NCI-H1417 treated with DMSO at 0.1 percent for 48 hours (cell line): ENCODE measurements at places on chromosomes 3 and 15.

DNA sequence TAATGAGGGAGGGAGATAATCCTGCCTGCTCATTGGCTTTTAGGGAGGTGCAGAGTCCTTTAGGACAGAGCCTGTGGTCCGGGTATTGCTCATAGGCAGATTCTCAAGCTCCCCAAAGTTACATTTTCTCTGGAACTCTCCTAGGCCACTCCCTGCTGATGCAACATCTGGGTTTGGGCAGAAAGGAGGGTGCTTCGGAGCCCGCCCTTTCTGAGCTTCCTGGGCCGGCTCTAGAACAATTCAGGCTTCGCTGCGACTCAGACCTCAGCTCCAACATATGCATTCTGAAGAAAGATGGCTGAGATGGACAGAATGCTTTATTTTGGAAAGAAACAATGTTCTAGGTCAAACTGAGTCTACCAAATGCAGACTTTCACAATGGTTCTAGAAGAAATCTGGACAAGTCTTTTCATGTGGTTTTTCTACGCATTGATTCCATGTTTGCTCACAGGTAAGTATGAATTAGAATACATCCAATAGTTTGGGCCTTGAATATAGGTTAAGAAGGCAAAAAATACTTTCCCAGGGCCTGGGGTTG, at the start of gene IL20RB:
Gene IL20RB (plus strand): TSS at position 233 of the 538 bp plus-strand sequence. CDS start 131 bp downstream, at position 364.
- DNase-seq, result no peak

GRCh38 chr15:49064281-49064653, 18.0 kb upstream of the SECISBP2L start:
- no peak for DNase-seq

DNA sequence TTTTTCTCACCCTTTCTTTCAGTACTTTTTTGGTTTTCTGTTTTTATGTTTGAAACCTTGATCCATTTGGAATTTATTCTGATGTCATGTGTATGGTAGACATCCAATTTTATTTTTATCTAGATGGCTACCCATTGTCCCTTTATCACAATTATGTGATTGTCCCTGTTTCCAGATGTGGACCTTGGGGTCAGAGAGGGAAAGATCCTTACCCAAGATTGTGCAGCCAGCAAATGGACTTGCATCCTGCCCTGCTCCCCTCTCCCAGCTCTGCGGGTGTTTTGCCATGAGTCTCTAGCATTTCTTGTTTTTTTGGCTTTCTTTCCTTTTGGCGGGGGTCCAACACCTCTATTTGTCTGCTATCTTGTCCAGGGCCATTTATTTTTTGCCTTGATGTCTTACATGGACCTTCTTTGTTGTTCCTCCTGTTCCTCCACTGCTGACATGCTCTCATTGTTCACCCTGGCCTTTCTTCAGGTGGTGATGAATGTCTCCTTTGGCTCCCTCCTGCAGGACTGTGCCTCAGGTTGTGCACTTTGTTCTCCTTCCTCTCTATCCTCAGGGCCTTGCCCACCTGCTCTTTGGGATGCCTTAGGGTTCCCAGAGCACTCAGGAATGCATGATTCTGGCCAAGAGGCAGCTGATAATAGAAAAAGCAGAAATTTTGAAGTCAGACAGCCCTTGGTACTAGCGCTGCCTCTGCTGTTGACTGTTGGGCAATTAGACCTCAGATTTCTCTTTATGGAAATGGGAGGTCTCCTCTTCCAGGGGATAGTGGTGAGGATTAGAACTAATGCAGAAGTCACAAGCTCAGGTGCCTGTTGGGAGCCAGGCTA, 84.3 kb downstream of the EEFSEC start:
- DNase-seq, result no peak

DNA sequence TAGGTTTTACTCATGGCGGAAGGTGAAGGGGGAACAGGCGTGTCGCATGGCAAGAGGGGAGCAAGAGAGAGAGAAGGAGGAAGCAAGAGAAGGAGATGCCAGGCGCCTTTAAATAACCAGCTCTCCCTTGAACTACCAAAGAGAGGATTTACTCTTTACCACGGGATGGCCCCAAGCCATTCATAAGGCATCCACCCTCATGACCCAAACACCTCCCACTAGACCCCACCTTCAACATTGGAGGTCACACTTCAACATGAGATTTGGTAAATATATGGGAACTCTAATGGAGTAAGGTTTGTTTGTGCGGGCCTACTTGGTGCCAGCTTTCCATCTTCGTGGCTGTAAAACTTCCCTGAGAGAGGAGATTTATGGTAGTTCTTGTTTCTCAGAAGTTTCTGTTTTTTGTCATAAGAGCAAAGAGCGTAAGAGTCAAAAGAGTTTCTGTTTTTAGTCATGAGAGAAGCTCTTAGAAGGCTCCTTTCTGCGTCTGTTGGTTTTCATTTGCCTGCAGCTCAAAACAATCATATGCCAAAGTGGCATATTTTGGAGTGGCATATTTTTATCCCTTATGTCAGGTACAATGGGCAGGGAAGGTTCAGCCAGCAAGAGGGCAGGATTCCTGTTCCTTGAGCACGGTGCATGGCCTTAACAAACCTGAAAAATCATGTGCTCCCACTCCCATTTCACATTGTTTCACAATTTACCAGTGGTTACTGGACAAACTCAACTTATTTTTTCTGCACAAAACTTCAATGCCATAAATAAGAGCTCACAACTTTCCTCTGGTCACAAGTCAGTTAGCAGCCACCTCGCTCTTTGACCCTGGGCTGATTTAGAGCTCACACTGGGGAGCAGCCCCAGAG, 12.5 kb downstream of the PML start:
- no peak for DNase-seq

DNA sequence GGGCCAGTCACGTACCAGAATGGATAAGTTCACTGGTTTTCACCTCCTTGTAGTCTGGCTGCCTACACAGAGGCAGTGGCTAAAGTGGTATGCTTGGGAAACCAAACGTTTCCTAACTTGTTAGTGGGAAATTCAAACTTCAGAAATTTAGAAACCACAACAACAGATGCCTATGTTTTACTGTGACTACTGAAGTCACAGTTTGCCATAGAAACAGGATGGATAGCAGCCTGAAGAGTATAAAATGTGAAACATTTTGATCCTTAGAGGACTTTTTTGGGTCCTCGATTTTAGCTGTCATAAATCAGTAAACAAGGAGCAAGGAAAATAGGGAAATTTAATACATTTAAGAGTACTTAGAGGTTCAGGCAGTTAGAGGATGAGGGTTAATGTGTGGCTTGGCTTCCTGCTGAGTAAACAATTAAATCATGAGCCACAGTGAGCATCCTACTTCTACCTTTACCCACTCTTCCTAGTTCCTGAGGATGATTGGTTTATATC, 48.6 kb downstream of the CMSS1 start:
- no peak for DNase-seq

DNA sequence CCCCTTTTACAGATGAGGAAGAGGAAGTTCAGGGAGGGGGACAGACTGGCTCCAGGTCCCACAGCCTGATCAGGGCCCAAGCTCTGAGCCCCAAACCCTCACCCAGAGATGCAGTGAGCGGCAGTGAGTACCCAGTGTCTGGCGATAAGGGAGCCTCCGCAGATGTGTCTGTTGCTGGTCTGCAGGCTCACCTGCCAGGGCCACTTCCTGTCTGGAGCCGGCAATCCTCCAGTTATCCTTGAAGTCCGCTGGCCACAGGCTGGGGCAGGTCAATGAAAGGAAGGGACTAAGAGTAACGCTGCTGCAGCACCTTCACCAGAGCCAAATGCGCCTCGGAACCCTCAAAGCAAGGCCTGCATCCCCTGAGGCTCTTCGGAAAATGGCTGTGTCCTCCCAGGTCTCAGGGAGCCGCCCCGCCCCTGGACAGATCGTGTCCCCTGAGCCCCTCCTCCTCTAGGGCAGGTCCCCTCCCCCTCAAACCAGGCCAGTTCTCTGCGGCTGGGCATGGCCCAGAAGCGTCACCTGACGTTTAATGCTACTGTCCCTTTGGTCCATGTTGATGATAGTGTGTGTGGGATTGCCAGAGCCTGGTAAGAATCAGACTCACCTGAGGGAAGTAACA, 51.5 kb downstream of the MYL3 start:
- no peak for DNase-seq

DNA sequence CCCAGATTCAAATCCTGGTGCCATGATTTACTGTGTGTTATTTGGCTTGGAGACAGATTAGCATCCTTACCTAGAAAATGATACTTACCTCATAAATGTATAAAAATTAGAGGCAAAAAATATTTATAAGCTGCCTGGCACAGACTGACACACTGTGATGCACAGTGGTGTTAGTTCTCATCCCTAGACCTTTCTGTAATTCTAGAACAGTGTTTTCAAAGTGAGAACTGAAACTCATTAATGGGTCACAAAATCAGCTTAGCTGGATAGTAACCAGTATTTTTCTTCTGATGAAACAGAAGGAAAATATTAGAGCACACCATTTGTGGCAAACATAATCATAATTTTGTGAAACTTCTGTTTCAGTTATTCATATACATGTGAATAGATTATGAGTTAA, 17.9 kb upstream of the MTHFS start:
- no peak for DNase-seq

DNA sequence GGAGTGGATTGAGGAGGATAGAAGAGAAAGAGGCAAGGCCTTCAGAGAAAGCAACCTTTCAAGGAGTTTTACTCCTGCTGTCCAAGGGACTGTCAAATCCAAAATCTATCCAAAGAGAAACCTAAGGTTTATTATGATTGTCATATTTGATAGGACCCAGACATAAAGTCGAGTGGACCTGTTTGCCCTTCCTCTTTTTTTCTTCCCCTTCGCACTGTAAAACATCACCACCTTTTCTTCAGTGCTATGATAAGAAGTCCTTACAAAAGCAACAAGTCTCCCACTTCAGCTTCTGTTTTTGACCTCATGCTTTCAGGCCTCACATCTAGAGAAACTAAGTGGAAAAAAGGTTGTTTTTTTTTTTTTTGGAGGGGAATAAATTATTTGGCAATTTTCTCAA, 73.0 kb downstream of the TRPC1 start:
- DNase-seq, result no peak

GRCh38 chr3:138675393-138675792, 66.8 kb downstream of the FAIM start:
- no peak for DNase-seq

- no peak for DNase-seq
Measured at GRCh38 chr15:74041311-74041756, 41.0 kb downstream of the GOLGA6A start.

DNA sequence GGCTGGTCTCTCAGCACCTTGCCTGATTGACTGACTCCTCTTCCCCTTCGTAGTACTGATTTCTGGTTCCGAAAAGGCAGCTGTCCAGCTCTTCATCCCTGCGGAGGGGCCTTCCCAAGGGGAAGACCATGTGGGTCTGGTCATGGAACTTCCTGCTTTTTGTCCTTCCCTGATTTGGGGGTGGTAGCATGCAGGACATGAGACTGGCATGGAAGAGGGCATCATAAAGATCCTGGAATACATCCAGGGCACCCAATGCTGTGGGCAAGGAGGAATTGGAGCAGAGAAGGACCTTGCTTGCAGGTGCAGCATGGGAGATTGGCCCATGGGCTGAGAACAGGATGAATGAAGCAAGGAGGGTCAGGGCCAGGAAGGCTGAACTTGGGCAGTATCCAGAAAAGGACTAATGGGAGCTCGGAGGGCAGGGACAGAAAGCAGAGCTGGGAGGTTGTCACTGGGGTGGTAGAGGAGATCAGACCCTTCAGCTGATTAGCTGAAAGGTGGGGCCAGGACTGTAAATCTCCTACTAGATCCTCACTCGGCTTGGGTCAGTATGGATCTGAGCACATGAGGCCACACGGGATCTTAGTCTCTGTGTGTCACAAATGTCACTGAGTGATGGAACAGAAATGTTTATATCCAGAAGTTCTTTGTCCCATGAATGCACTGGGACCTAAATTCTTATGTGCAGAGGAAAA, 59.5 kb downstream of the AMOTL2 start:
- no peak for DNase-seq

DNA sequence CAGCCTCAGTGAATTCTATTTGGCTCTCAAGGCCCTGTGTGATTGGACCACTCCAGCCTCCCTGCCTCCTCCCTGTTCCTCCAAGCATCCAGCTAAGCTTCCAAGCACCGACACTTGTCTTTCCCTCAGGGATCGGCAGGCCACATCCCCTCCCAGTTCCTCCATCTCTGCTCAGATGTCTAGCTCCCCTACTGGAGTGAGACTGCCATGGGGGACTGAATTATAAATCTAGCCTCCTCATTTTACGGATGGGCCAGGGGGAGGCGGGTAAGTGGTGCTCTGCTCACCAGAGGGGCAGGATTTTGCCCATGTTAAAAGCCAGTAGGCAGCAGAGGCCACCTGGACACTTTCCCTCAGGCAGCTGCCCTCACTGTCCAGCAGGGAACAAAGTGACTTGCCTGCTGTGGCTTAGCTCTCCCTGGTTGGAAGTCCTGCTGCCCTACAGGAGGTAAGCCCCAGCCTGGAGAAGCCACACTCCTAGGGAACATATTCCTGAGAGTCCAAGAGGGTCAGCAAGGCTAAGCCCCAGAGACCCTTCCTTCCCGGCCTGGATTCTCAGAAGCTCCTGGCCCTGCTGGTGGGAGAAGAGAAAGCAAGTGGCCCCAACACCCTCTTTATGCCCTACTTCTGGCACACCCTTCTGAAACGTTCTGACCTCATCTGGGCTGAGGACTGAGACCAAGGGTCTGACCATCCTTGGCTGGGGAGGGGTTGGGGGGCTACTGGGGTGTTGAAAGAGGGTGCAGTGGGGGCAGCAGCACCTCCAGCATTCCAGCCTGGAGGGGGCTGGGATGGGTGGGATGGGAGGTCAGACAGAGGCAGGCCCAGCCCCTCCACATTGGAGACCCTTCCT, 9.1 kb upstream of the HHATL start:
- no peak for DNase-seq

DNA sequence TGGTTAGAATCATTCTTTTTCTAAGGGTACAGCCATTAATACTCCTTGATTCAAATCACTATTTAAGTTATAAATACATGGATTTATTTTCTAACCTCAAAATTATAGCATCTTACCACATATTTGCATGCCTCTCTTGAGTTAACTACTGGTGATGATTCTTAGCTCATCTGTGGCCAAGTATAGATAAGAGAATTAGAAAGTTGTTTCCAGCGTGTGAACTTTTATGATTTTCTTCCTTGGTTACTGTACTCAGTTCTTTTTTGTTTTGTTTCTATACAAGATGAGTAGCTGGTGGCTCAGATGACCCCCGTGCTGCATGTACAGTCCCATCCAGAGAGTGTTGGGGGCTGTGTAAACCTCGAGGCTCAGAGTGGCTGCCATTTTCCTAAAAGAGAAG, 124.6 kb downstream of the IGF1R start:
- DNase-seq, result no peak

GRCh38 chr3:59609657-59610348, 560.0 kb upstream of the CFAP20DC start:
- DNase-seq, result no peak

GRCh38 chr3:102089239-102089638, 239.9 kb downstream of the NFKBIZ start:
- no peak for DNase-seq
